Activated CD4-positive, alpha-beta memory T cell treated with anti-CD3 and anti-CD28 coated beads, Interleukin-2, amount 10 ng/mL, durations not matched to agents 7 days and 5 days (primary cell): ENCODE measurements at places on chromosomes 2 and 18. TPM values are rescaled to one million over a fixed set of nuclear protein-coding genes. Genes with fewer than 3 reads are reported as not detected.

DNA sequence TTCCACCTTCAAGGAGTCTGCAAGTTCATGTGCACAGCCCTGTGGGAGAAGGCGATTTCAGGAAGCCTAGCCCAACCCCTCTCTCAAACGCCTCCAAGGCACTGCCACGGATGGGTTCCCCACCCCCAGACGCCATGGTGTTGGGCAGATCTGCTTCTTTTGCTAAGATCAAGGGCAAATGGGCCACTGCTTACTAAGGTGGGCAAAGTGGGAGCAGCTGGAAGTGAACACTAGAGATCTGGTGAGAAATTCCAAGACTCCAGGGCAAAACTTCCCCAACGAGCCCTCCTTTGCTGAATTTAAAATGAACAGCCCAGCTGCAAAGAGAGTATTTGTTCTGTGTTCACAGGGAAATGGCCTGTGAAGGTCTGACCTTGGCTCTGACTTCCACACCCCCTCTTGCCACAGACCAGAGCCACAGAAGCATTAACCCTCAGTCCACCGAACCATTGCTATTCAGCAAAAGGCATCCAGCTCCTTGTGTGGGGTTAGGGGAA lies 45.1 kb upstream of the ZBTB7C start:
- no peak for DNase-seq

DNA sequence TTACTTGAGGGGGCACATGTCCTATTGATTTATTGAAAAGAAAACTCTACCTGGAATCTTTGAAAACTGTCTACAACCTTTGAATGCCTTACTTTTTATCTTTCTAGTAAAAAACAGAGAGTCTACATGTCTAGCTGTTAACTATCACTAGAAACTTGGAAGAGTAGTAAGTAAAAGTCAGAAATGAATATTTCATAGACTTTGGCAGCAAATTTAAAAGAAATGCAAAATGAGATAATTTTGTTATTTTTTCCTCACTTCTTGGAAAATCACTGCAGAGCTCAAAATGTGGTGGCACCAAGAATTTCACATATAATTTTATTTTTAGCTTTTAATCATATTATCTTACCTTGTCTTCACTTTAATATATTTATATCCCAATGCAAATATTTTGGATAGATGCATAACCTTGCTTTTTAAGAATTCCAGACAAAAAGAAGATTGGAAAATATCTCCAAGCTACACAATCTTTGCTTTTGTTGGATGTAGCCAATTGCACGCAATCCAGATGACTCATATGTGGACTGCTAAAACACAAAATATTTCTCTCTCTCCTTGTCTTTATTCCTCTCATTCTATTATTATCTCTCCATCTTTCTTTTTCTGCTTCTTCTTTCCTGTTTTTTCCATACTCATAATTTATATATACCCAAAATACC lies 92.2 kb upstream of the DSEL start:
- DNase-seq, result no peak

- no peak for DNase-seq
Measured at GRCh38 chr2:99715956-99716355, 226.1 kb upstream of the REV1 start.

GRCh38 chr2:197108758-197109157 lies 182.3 kb upstream of the PGAP1 start:
- DNase-seq, result no peak

GRCh38 chr18:10421859-10422258 lies 32.6 kb upstream of the APCDD1 start:
- no peak for DNase-seq

DNA sequence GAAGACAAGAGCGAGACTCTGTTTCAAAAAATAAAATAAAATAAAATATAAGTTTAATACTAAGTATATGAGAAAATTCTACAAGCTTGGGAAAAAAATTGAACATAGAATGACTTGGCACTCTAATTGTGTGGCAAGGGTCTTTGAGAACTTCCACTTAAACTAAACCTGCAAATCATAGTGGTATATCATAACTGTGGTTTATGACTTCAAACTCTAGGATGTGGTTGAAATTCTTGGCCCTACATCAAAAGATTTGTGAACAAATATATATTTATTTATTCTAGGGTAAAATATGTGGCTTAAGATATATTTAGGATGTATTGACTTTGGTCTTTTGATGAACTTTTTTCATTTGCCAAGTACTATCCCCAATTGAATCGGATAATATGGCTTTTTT lies 3.1 kb upstream of the FAM171B start:
- no peak for DNase-seq

DNA sequence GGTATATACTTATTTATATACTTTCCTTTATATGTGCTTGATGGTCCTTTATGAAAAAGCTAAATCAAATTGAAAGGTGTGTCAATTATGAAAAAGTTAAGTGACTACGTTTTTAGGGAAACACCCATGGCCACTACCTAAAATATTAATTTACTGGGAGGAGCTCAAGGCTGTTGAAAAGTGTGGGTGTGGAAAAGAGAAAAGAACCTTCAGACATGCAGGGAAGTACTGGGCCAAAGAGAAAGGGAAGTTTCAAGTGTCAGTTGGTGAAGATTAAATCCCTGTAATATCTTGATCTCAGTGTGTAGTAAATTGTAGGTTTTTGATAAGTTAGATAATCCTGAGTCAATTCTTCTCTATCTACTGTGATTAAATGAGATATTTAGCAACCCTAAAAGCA lies 6.2 kb upstream of the GKN1 start:
- no peak for DNase-seq

DNA sequence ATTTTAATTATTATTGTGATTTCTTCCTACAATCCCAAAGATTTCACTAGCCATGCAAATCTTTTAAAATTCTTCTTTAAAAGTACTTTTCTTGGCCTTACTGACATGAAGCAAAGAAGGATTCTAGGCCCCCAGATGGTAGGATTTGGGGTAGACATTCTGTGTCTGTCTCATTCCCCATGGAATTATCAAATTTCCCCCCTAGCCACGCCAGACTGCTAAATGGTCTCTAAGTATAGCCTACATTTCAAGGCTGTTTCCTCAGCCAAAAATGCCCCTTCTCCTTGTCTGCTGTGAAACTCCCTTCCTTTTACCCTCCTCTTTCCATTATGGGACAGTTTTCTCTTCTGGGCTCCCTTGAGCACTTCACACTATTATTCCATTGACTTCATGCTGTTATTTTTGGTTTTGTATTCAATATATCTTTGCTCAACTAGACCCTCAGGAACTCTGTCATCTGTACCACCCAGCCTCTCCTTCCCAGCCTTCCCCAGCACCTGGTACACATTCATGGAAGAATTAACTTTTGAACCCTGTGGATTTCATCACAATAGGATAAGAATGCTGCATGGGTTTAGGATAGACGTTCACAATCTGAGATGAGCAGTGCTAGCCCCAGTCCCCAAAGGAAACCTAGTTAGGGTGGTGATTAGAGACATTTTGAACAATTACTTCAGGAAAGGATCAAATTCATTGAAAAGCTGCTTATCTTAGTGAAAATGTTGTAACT lies 21.5 kb upstream of the CYP1B1 start:
- no peak for DNase-seq

DNA sequence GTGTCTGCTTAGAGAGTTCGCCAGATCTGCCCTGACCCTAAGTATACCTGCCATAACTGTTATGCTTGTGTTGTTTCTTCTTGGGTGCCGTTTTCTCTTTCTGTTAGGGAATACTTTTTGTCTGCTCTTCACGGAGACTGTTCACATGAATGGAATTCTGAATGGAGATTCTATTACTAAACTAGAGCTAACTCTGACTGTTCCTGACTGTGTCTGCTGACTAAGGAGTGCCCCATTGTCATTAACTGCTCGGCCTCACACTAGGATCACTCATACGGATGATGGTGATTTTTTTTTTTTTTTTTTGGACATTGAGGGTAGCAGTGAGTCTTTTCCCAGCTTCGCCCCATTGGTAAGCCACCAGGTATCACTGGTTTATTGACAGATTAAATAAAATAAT lies 104.8 kb upstream of the SLC8A1 start:
- no peak for DNase-seq

DNA sequence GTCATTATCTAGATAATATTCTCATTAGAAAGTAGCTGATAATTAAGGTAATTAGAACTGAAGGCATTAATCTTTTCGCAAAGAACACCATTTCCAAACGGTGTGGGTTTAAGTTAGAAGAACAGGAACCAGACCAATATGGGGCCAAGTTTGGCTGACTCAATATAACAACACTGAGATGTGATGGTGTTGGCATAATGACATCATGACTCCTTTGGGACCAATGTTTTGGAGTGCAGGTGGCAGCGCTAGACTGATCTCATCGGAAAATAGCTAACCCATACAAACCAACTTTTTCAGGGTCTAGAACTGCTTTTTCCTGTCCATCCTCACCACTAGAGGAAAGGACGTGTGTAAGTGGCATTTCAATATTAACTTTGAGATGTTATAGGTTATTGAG lies 1171.7 kb upstream of the ZEB2 start:
- DNase-seq, result no peak

DNA sequence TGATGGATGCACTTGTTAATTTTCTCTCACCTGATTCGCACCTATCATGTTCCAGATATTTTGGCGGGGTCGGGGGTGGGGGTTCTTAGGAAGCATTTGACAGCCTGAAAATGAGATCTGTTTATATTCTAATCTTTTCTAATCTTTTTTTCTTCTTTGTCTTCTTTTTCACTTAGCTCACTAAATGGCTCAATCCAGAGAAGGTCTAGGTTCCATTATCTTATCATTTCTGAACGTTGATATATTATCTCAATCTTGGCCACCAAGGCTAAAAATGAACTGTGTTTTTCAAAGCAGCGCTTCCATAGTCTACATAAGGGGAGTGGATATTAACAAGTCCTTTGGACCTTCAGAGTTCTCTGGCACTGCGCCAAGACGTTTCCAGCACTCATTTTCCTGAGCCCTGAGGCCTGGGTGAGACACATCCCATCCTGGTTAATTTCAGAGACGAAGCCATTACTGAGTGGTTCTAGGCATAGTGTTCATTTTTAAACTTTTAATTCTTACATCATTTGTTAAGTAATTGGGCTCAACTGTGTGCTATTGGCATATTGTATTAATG lies 229.0 kb downstream of the SOX11 start:
- DNase-seq, result no peak

GRCh38 chr18:48622911-48623431 lies 84.1 kb downstream of the CTIF start:
- DNase-seq, result no peak

The ARL4C gene
- 449 TPM for total RNA-seq

The KCNF1 gene
- total RNA-seq, result not detected

The DNAH6 gene
- 0.45 TPM for total RNA-seq

The NT5C1B gene
- total RNA-seq, result not detected

The INPP5D gene
- total RNA-seq, result 163 TPM

The CYS1 gene
- total RNA-seq, result 0.40 TPM

The SPC25 gene
- 33.3 TPM for total RNA-seq

The SNED1 gene
- total RNA-seq, result 32.6 TPM

The GPR17 gene
- total RNA-seq, result not detected

The TANK gene
- total RNA-seq, result 126 TPM
